Suprapubic skin (tissue), 4 donors: ENCODE measurements at places on chromosomes 4 and X. TPM values are rescaled to one million over a fixed set of nuclear protein-coding genes. Genes with fewer than 3 reads are reported as not detected.

GRCh38 chr4:153748378-153748777 lies 11.4 kb downstream of the RNF175 start:
- DNase-seq, result no peak

GPRASP3 gene
- 2.9 TPM for total RNA-seq

- DNase-seq, result no peak
Observed at GRCh38 chrX:101691835-101692234, 32.2 kb upstream of the ARMCX2 start.

- DNase-seq, result no peak
Observed at GRCh38 chr4:178450614-178451013, 1008.4 kb upstream of the AGA start.

- no peak for DNase-seq
Observed at GRCh38 chr4:152258804-152259708, 276.8 kb downstream of the FBXW7 start.

DNA sequence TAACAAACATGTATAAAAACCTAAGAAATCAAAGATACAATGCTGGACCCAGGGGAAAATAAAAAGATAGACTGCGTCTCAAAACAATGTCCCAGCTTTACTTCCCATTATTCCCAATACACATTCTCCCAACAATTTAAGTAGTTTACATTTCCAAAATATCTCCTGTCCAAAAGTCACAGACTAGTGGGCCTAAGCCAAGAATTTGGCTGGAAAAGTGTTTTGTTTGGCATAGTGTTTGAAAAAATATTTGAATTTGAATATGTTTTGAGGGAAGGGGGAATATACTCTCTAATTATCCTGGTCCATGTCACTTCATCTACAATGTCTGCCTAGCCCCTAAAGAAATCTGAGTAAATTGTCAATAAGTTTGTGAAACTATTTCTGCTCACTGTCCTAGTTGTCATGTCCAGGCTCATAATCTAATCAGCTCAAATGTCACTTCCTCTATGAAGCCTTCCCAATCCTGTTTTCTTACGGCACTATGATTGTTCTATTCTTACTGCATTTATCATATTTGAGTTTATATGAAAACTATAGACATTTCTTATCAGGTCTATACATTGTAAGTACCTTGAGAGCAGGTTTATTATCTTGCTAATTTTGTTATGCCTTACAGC lies 74.4 kb downstream of the SEC24D start:
- DNase-seq, result no peak

ZXDA gene
- total RNA-seq, result 6.8 TPM

SSX4B gene
- total RNA-seq, result not detected

GRCh38 chr4:19455196-19455595 lies 796.5 kb upstream of the SLIT2 start:
- no peak for DNase-seq

- DNase-seq, result no peak
Observed at GRCh38 chr4:108272986-108273385, 104.3 kb upstream of the LEF1 start.

PRKG2 gene
- 2.5 TPM for total RNA-seq

GRCh38 chr4:142354794-142355420 lies 491.2 kb downstream of the INPP4B start:
- no peak for DNase-seq

DNA sequence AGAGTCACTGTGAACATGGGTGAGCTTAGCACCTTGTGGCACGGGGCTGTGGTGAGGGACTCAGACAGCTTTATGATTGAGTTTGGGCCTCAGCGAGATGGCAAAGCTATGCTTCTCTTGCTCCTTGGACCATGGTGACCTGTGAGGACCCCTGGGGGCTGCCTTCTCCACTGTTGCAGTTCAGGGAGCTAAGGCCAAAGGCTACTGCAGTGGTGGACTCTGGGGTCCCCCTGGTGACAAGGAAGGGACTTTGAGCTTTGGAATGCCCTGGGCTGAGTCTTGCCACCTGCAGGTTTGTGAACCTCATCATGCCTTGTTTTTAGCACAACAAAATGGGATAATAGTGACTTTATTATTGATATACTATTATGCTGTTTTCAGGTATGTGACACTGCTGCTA lies 36.5 kb downstream of the TBL1X start:
- no peak for DNase-seq

DKK2 gene
- total RNA-seq, result 1.9 TPM

DNA sequence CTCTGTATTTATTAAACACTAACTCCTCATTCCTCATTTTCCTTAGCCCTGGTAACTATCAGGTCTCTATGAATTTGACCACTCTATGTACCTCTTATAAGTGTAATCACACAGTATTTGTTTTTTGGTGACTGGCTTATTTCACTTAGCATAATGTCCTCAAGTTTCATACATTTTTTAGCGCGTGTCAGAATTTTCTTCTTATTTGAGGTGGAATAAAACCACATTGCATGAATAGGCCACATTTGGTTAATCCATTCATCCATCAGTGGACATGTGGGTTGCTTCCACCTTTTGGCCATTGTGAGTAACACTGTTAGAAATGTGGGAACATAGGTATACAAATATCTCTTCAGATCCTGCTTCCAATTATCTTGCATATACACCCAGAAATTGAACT lies 341.2 kb upstream of the BOD1L1 start:
- DNase-seq, result no peak

- no peak for DNase-seq
Observed at GRCh38 chr4:118762730-118763477, 73.0 kb downstream of the SEC24D start.

GRCh38 chr4:152687974-152688599 lies 8.3 kb upstream of the TMEM154 start:
- DNase-seq, result no peak

GRCh38 chr4:17807446-17807845 lies 3.1 kb downstream of the DCAF16 start:
- no peak for DNase-seq

GRCh38 chr4:148182230-148182911 lies 259.8 kb downstream of the NR3C2 start:
- DNase-seq, result no peak

DNA sequence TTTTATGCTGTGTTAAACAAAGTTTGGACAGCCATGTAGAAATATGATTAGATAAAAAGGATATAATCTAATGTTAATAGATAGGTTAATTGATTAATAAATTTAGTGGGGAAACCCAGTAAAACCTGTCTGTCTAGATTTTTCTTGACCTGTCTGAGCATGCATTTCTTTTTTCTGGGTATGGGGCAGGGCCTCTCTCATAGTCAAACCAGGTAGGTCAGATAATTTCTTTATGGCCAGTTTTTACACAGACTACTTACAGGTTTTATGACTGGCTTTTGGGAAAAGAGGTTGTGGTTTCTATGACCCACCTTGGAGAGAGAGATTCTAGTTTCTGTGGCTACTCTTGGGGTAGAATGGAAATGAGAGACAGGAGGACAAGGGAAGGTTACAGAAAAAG lies 135.6 kb upstream of the EPHA5 start:
- no peak for DNase-seq

DNA sequence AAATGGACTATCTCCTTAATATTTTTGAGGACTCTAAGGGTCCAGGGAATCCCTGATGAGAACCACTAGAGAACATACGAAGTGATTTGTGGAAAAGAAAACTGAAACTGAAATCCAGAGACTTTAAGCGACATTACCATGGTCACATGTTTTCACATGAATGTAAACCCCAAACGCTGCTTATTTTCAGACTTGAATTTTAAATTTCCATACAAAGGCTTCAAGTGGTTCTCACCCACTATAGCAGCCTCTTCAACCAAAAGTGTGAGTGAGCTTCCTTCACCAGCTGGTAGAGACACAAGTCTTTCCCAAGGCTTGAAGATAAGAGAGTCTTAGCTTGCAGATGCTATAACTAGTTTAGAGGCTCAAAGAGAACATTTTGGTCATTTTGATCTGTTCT lies 232.7 kb downstream of the MGST2 start:
- DNase-seq, result no peak

DNA sequence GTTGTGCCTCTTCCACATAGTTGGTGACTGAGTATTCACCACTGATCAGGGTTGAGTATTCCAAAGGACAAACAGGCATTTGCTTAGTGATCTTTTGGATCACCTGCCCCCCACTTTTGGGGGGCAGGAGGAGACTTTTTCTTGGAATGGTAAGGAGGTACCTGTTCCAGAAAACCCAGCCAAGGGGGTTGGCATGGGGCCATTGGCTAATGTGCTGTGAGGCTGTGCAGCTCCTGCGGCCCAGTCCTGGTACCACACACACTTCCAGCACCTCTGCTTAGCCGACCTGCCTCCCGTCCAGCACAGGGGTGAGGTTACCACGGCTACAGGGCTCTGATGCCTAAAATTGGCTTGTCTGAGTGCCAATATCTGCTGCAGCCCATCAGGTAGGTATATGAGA lies 40.1 kb upstream of the MGST2 start:
- no peak for DNase-seq

- DNase-seq, result no peak
Observed at GRCh38 chr4:177190995-177191580, 118.6 kb upstream of the NEIL3 start.

IL1RAPL2 gene
- 0.42 TPM for total RNA-seq

DNA sequence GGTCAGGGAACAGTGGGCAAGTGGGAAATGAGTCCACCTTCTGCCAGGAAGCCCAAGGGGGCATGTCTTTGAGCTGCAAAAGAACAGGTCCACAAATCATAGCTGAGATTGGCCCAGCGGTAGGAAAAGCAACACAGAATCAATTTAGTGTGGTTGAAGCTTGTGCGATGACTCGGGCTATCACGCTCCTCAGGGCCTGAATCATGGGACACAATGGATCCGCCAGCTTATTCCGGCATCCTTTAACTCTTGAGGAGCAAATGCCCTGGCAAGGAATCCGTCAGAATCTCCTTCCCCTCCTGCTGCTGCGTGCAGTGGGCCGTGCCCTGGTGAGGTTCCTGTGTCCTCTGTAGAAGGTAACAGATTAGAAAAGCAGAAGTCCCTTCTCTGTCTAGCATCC lies 98.0 kb downstream of the RELL1 start:
- no peak for DNase-seq

KLHL4 gene
- 0.08 TPM for total RNA-seq

- no peak for DNase-seq
Observed at GRCh38 chr4:140135529-140136088, 18.4 kb downstream of the MAML3 start.

SPATA4 gene
- total RNA-seq, result not detected

DNA sequence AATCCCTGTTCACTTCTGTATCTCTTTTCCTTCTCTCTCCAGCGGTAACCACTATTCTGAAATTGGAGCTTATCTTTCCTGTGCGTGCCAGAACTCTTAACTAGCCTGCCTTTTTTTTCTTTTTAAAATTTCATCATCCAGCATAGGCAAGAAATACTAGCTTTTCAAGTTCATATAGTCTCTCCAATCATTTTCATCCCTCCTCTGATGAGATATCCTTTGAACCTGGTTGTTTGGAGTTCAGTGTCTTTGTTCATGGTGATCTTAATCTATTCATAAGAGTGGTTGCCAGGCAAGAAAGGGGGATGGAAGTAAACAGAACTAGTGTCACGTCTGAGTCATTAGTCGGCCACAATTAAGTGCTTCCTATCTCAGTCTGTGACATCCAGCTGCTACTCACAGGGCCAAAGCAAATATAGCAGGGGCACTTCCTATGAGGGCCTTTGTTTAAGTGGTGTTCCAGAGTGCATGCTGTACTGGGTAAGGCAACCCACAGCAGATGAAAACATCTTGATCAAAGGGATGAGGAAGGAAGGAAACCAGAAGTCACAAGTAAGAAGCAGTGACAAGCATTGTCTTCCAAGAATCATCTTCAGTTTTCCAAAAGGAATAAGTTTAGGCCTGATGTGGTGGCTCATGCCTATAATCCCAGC lies 56.4 kb upstream of the XIAP start:
- DNase-seq, result no peak

GRCh38 chrX:65241059-65241721 lies 264.9 kb upstream of the ZC4H2 start:
- DNase-seq, result no peak

DNA sequence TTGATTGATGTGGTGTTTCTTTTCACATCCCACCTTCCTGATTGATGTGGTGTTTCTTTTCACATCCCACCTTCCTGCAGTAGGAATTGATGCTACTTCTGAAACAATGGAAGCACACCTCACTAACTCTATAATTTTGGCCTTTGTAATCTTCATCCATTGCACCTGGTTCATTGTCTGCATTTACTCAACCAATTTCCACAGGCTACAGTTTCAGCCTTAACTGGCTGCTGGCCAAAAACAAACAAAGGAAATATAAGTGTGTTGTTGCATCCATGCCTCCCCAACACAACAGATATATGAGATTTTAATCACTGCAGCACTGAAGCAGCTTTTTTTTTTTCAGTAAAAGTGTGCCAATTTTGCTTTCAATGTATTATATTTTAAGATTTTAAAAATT lies 867.6 kb upstream of the PCDH7 start:
- no peak for DNase-seq

- DNase-seq, result no peak
Observed at GRCh38 chr4:158291334-158292055, 81.2 kb downstream of the TMEM144 start.

NONO gene
- 216 TPM for total RNA-seq

POLA1 gene
- total RNA-seq, result 15.3 TPM

DNA sequence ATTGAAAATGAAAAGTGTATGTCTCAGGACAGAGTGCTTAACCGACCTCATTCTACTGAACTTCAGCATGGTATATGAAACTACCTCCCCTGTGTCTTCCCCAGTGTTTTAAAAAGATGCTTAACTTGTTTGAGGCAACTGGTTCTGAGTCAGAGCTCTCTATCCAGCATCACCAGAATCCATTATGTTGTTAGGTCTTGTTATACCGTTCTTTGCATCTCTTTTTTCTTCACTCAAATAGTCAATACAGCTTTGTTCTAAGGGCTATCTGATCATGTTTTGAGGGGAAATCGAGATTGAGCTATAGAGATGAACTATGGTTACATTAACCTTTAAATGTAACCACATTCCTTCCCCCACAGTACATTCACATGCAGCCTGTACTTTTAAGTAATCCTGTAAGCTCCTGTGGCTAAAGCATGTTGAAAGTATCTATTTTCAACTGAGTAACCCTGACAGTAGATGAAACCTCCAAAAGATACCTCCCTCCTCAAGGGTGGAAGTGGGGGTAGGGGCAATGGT lies 514.4 kb downstream of the RPA4 start:
- no peak for DNase-seq

DNA sequence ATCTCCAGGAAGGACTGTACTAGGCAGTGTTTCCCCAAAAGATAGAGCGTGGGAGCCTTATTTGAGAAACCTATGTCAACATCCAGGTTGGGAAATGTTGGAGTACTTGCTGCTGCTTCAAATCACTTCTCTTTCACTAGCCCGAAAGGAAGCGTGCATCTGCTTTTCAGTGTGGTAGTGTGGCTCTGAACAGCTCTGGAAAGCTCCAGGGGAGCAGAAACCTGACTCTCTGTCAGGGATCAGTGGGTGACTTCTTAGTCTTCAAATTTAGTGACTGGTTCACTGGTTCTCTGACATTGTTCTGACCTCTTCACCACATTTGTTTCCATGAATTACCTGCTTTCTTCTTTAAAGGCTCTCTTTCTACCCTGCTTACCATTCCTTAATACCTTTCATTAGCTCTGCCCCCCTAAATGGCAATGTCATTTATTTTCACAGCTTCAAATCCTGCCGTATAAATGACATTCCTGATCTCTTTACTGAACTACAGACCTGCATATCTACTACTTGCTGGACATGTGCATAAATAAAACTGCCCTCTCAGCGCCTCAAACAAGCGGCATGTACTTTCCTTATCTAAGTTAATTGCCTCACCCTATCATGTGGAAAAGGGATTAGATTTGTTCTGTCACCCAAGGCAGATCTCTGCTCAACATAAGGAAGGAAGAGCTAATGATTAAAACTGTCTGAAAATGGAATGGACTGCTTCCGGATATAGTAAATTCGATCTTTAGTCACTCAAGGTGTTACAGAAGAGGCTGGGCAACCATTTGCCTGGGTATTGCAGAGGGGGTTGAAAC lies 37.0 kb downstream of the DLG3 start:
- DNase-seq, result no peak

JADE3 gene
- total RNA-seq, result 4.7 TPM
